HT1080 (cell line): ENCODE measurements at places on chromosomes 13 and 19. TPM values are rescaled to one million over a fixed set of nuclear protein-coding genes. Genes with fewer than 3 reads are reported as not detected.
A peak's percentile ranks its signal among the peaks of the same experiment; 100 is the strongest.

- no peak for DNase-seq
These were observed 4.4 kb upstream of the FAM187B start for GRCh38 chr19:35232912-35233311.

Gene YIF1B
- total RNA-seq = 120 and 122 TPM in 2 replicates

DNA sequence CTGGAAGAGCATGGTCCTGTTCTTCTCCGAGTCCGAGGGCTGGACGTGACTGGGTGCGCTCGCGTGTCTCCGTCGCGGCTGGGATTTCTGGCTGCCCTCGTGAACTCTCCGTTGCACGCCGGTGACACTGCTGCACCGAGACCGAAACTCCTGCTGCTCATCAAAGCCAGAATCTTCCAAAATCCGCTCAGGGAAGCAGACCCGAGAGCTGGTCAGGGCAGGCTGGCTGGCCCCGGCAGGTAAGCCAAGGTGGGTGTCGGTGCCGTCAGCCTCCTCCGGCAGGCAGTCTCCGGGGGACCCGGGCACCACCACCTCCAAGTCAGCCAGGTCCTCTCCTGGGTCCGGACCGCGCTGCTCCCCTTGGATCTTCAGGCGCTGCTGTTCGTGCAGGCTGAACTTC, 119.9 kb downstream of the TBC1D4 start:
- no peak for DNase-seq

DNA sequence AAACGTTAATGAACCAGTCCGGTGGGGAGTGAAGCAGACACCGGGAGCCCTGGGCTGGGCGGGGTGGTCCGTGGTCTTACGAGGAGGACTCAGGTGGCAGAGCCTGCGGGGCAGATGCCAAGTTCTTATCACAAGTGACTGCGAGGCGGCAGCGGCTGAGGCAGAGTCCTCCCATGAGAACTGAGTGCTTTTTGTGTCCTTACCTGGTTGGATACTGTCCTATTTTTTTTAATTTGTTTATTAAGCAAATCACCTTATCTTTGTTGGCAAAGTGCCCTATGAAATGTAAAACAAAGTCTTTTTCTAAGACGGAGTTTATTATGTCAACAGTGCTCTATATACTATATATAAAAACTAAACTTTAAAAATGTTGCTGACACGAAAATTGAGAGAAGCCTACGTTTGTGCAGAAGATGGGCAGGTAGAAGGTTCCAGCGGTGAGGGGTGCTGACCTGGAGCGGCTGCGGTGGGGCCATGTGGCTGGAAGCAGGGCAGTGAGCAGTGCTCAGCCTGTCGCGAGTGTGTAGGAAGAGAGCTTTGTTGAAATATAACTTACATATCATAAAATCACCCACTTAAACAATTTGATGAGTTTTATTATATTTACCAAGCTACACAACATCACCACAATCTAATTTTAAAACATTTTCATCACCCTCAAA, 82.2 kb downstream of the ATP11A start:
- no peak for DNase-seq

- DNase-seq = no peak
These were observed 289.6 kb downstream of the TEX29 start for GRCh38 chr13:111610081-111610480.

Gene PLIN5
- total RNA-seq = not detected in 2 replicates

- DNase-seq = no peak
These were observed 808.0 kb upstream of the PRR20A start for GRCh38 chr13:56332671-56333070.

Gene TEX26
- total RNA-seq = not detected in 2 replicates

Gene TTC9B
- total RNA-seq = 0.63 and 0.73 TPM in 2 replicates

Gene PNMA8B
- total RNA-seq = not detected in 2 replicates

Gene TEX101
- not detected in 2 replicates for total RNA-seq

- DNase-seq = no peak
These were observed 748 bp downstream of the LMNB2 start for GRCh38 chr19:2455851-2456570.

Gene SUPT20H
- 25.4 and 26.9 TPM in 2 replicates for total RNA-seq

DNA sequence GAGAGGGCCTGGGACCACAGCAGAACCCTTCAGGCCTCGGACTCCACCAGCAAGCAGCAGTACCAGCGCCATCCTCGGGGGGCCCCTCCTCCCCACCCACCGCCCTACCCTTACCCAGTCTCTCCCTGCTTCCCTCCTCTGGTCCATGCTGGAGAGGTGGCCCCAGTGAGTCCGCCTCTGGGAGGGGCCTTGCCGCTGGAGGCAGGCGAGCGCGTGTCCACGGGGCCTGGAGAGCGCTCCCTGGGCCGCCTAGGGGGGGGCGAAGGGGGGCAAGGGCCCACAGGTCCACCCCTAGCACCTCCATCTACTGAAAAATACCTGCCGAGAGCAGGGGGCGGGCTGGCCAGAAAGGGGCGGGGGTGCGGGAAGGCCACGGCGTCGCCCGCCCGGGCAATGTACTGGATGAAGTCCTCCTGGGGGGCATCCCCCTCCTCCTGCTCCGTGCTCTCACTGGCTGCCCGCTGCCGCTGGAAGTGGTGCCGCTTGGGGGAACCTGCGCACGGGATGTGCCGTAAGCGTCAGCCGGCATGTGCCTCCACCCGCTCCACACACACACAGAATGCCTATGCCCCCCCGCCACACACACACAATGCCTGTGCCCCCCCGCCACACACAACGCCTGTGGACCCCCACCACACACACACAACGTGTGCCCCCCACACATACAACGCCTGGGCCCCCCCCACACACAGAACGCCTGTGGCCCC, 6.9 kb downstream of the CBARP start:
- no peak for DNase-seq

DNA sequence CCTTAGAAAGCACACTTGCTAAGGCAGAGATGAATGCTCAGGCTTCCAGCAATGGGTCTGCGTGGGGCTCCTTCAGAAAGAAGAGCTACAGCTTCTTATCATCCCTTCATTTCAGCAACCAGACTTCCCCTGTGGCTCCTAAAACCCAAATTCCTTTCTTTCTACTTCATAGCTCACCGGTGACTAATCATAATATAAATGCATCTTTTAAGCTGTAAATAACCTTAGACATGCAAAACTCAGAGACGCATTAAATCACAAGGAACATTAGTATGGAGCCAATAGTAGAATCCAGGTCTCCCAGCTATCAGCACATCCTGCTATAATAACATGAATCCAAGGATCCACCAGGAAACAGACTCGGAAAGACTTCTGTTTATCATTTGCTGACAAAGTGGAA, 375.6 kb downstream of the COG6 start:
- peak; percentile 50 for DNase-seq

- peak; percentile 81 for DNase-seq
These were observed 195.6 kb upstream of the DACH1 start for GRCh38 chr13:72062566-72062965.

Gene SHISA7
- total RNA-seq = not detected in 2 replicates

Gene DPF1
- 9.1 and 9.5 TPM in 2 replicates for total RNA-seq

GRCh38 chr19:51799034-51799773, 4.2 kb downstream of the FPR3 start:
- peak; percentile 88 for DNase-seq

Gene PGLYRP2
- not detected in 2 replicates for total RNA-seq

Gene SLITRK6
- total RNA-seq = 0.10 and 0.84 TPM in 2 replicates

Gene ZNF17
- total RNA-seq = 6.1 and 16.0 TPM in 2 replicates

GRCh38 chr13:26998292-26998691, 173.3 kb downstream of the USP12 start:
- no peak for DNase-seq

- DNase-seq = no peak
These were observed 86.5 kb upstream of the FBXL3 start for GRCh38 chr13:77113496-77113895.

GRCh38 chr13:26653842-26654241, 96.4 kb downstream of the WASF3 start:
- DNase-seq = no peak
